ENCODE measurements at places on chromosomes 4 and X.

- no peak for DNase-seq
These were observed 65.4 kb downstream of the GPRIN3 start for GRCh38 chr4:89242216-89242615.

- no peak for DNase-seq
These were observed 38.2 kb upstream of the CLCN4 start for GRCh38 chrX:10118530-10118929.

DNA sequence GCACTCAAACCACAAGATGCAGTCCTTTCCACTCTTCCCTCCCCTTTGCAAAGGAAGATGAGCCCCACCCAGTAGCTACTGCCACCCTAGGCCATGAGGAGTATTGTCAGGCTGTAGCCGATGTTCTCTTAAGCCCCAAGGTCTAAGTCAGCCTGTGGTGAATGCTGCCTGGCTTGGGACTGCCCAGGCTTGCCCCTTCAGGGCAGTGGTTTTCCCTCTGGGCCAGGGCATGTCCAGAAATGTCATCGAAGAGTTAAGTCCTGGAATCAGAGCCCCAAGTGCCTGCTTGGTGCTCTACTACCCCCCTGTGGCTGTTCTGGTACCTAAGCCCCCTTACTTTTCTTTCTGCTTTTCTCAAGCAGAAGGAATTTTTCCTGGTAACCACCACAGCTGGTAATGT, 11.8 kb upstream of the PGK1 start:
- DNase-seq: no peak

GRCh38 chrX:31600823-31601222, 529.0 kb upstream of the FTHL17 start:
- no peak for DNase-seq

DNA sequence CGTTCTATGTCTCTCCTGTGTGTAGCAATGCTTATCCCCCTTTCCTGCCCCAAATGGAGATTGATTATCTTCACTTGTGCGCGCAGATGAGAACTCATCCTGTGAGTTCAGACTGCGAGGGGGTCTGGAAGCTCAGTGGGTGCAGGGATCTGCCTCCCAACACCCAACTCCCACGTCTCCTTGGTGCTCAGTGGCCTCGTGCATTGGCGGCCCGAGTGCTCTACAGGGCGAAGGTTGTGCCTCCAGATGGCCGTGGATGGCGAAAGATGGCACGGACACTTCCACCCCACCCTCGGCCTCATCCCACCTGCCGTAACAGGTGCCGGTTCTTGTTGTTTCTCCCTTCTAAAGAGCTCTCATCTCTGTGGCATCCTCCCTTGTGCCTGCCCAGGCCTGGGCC, 45.1 kb upstream of the SORCS2 start:
- no peak for DNase-seq

- DNase-seq: no peak
These were observed 47.2 kb downstream of the AFAP1 start for GRCh38 chr4:7892212-7893019.

- no peak for DNase-seq
These were observed 273.7 kb downstream of the HNRNPD start for GRCh38 chr4:82099928-82100579.

- DNase-seq: no peak
These were observed 640.7 kb upstream of the AGA start for GRCh38 chr4:178082906-178083305.

GRCh38 chrX:65846974-65847373, 179.5 kb downstream of the MSN start:
- DNase-seq: no peak

- DNase-seq: no peak
These were observed 379.5 kb upstream of the GALNTL6 start for GRCh38 chr4:171433674-171434073.

GRCh38 chr4:42048394-42048793, 58.1 kb downstream of the SLC30A9 start:
- no peak for DNase-seq

DNA sequence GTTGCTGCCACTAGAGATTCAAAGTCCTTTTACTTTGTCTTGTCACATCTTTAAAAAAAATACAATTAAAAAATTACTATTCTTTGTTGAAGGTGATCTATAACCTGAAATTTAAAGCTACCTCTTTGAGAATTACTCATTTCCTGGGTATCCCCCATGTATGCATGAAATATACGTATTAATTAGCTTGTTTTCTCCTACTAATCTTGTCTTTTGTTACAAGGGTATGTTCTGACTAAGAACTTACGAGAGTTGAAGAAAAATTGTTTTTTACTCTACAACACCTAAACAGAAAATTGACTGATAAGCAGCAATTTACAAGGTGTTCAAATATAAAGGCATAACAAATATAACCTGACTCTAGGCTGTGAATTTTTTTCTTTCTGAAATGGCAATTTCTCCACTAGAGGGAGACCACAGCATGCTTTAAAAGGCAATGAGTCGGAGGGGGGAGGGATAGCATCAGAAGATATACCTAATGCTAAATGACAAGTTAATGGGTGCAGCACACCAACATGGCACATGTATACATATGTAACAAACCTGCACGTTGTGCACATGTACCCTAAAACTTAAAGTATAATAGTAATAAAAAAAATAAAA, 249.6 kb downstream of the OPHN1 start:
- DNase-seq: no peak

DNA sequence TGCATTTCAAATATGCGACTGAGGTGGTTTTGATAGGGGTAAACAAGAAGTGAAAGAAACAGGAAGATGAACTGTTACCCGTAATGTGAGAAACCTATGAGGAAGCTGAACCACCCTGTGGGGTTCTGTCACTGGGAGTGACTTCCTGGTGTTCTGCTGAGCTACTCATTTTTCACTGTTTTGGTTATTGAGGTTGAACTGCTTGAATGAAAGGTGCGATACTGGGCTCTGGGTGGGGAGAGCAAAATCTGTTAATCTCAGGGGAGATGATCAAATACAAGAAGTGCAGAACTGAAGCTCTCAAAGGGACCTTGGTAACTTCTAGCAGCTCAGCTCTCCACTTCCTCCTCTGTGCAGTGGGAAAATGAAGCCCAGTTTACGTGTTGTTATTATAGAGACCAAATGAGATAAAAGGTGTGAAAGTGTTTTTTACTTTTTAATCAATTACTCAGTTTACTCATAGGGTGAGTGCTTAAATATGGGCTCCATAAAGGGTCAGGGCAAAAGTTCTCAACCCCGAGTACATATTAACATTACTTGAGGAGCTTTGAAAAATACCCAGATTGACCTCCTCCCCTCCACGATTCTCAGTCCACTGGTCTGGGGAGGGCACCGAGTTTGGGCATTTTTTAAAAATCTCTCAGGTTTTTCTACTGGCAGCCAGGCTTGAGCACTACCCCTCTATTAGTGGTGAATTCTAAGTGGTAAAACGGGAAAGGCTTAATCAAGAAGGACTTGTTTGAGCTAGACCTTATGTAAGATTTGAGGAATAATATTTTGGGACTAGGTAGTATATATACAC, 66.7 kb downstream of the COQ2 start:
- no peak for DNase-seq

GRCh38 chrX:29728639-29729038, 486.7 kb upstream of the MAGEB2 start:
- DNase-seq: no peak

DNA sequence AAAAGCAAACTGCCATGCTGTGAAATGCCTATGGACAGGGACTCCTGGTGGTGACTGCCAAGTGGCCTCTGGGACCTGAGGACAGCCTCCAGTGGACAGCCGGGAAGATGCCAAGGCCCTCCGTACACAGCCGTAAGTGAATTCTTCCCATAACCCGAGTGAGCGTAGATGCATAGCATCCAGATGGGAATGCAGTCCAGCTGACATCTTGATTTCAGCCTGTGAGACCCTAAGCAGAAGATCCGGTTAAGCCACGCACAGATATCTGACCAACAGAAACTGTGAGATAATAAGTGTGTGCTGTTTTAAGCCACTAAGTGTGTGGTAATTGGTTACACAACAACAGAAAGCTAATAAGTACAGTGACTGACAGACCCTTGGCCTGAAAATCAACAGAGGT, 55.9 kb downstream of the TMEM156 start:
- no peak for DNase-seq

- no peak for DNase-seq
These were observed 71.3 kb upstream of the STS start for GRCh38 chrX:7076245-7076661.

- no peak for DNase-seq
These were observed 39.8 kb upstream of the ATOH1 start for GRCh38 chr4:93788712-93789111.

DNA sequence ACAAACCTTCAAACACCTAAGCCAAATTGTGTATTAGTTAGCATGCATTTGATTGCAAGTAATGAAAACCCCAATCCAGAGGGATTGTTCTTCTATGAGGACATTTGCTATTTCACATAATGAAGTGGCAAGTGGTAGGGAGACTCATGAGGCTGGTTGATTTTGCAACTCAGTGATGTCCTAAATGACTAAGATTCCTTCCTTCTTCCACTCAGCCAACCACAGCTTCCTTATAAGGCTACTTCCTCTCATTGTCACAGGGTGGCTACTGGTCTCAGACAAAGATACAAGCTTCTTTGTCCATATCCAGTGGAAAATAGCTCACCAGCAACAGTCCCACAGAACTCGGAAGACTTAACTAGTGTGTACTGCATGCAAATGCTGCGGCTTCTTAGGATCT, 5.3 kb upstream of the OTC start:
- DNase-seq: no peak

DNA sequence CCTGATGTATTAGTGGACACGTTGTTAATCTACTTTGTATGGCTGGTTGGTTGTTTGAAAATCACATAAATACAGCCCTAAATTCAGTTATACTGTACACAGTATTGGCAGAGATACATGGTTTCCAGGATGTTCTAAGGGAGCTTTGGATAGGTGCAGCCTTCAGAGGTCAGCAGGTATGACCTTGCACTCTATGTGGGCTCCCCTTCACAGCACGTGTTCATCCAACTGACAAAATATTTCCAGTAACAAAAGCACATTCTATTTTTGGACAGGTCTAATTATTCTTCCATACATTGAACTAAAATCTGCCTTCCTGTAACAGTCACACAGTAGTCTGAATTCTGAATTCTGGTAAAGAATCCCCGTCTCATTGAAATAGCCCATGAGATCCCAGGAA, 92.8 kb upstream of the RAPGEF2 start:
- DNase-seq: no peak

GRCh38 chr4:123744664-123745290, 348.2 kb downstream of the SPRY1 start:
- no peak for DNase-seq

DNA sequence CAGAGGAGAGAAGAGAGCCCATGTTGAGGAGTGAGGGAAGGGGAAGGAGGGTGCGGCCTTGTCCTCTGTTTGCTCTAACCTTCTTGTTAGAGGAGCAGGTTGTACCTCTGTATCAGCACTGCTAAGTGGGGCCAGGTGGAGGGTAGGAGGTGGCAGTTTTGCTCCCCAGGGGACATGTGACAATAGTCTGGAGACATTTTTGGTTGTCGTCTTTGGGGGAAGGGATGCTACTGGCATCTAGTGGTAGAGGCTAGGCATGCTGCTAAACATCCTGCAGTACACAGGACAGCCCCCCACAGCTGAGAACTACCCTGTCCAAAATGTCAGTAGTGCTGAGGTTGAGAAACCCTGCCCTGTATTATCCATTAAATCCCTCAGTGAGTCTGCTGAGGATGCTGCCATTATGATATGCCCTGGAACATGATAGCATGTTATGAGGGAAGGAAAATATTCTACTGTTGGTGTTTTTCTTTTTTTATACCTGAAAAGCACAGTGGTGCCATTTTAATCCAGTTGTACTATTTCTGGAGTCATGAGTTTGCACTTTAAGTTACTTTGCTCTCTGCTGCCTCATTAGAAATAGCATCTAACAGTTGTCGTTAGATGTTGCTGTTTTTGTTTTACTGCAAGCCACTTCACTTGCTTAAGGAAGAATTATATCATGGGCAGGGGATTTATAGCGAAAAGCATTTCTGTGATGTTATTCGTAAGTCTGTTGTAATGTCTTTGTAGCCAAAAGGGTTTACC, 90.6 kb downstream of the LRP2BP start:
- DNase-seq: no peak

GRCh38 chrX:30504309-30504708, 73.3 kb downstream of the TASL start:
- DNase-seq: no peak

All from activated CD8-positive, alpha-beta memory T cell treated with anti-CD3 and anti-CD28 coated beads for 4 hours (primary cell).